A549 (cell line): ENCODE measurements at places on chromosomes 2 and 18.

GRCh38 chr18:76348267-76349066 lies 146.6 kb downstream of the ZNF516 start:
- DNase-seq = no peak

- DNase-seq = no peak
These were observed 129.7 kb downstream of the LAMA3 start for GRCh38 chr18:23819001-23819400.

- no peak for DNase-seq
These were observed 130.4 kb upstream of the DSEL start for GRCh38 chr18:67646890-67647289.

- DNase-seq = no peak
These were observed 216.7 kb downstream of the TMX3 start for GRCh38 chr18:68498185-68498584.

- DNase-seq = no peak
These were observed 49.8 kb upstream of the LGALSL start for GRCh38 chr2:64404002-64404731.

- DNase-seq = no peak
These were observed 235.8 kb upstream of the TNP1 start for GRCh38 chr2:217095511-217096205.

DNA sequence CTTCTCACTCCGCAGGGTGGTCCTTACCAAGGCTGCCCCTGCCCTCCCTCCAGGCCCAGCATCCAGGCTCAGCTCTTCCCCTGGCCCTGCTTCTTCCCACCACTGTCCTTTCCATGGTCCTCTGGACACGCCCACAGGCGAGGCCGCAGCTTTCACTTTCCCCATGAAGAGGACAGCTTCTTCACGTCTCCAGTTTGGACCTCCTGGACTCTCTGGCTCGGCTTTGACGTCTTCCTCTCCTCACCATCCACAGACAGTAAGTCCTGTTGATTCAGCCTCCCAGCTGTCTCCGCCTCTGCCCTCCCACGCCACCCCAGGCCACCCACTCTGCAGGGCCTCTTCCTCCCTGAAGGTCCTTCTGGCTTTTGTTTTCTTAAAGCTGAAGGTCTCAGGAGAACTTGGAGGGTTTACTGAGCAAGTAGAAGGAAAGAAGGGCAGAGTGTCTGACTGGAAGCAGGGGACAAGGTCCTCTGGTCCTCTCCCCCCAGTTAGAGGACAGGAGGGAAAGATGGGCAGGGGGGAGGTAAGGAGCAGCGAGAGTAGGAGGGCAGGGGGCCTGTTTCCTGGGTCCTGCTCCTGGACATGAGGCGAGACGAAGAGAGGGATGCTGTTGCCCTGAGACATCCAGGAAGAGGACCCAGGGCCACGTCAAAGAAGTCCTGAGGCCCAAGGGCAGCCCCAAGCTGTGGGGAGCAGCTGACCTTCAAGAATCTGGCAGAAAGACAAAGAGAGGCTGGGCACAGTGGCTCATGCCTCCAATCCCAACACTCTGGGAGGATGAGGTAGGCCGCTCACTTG lies 24.7 kb upstream of the NMUR1 start:
- no peak for DNase-seq

- no peak for DNase-seq
These were observed 298.7 kb upstream of the COL3A1 start for GRCh38 chr2:188675391-188676009.

- DNase-seq = no peak
These were observed 422.7 kb upstream of the TNP1 start for GRCh38 chr2:217282531-217282930.

DNA sequence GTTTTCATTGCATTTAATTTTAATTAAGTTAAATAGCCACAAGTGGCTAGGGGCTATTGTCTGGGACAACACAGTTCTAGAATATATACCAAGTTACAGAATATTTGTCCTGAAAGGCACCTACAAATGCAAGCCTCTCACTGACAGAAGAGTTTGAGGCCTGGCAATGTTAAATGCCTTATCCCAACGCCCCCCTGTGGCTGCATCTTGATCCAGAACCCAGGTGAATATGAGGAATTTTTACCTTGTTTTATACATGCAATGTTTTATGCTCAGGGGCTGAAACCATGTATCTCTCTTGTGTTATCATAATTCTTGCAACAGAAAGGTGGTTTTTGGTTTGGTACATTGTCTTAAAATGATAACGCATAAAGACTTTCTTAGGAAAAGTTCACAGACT lies 71.8 kb upstream of the SEC11C start:
- no peak for DNase-seq

GRCh38 chr2:200592406-200593075 lies 6.7 kb downstream of the AOX1 start:
- DNase-seq = peak; percentile 47

DNA sequence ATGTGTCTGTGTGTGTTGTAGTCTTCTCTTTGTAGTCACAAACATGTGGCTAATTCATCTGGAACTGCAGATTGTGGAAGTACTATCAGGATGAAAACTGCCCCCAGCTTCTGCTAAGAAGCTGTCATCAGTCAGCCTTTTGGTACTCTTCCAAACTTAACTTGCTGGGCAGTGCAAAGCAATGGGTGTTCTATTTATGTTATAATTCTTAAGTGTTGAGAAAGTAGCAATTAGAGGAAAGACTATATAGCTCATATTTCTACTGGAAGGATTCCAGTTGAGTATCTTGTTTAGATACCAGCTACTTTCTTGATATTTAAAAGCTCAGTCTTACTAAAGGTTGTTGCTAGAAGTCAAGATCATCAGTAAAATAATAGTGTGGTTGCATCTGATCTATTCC lies 52.1 kb downstream of the SLC38A11 start:
- no peak for DNase-seq

DNA sequence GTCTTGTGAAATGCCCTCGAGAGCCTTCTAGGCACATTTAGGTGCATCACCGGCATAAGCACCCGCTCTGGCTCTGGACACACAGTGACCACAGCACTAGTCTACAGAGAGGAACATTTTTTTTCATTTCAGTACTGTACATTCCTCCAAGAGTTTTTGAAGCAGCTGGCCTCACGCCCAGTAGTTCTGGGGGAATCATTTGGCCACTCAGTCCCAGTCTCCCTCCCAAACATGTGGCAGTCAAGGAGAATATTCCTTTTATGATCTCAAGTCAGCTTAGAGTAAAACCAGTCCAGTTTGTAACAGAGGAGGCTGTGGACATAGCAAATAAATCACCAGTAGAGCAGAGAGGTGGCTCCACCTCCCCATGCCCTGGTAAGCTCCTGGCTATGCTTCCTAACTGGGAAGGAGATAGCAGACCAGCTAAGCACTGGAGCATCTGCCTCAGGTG lies 48.1 kb downstream of the KCNE4 start:
- DNase-seq = no peak

GRCh38 chr2:126852361-126852760 lies 46.3 kb upstream of the TEX51 start:
- DNase-seq = no peak

DNA sequence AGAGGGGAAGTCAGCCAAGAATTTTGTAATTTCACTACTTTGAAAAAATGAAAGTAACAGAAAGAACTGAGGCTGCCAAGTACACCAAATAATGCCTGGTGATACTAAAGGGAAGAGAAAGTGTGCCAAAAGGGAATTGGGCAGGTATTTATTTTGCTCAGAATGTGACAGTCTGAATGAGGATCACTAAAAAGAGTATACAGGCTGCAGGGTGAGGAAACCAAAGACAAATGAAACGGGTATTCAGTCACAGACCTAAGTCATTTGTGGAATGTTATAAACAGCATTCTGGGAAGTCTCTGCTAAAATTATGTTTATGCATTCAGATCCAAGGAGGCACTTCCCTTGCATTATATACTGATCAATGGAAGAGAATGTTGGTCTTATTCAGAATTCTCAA lies 418.6 kb upstream of the SLC39A10 start:
- DNase-seq = no peak

DNA sequence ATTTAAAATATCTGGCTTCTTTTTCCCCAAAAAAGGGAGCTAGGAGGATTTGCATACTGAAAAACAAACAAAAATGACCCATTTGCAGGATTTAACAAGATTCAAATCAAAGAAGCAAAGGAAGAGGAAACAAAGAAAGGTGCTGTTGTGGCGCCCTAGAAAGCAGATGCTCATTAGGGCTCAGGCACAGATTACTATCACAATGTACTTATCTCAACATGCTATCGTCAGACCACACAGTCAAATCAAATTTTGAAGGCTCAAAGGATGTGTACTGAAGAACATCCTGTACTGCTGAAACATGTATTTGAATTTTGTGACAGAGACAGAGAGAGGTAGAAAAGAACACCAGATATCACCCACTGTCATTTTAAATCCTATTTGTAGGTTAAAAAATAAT lies 10.9 kb downstream of the RBMS1 start:
- DNase-seq = no peak

DNA sequence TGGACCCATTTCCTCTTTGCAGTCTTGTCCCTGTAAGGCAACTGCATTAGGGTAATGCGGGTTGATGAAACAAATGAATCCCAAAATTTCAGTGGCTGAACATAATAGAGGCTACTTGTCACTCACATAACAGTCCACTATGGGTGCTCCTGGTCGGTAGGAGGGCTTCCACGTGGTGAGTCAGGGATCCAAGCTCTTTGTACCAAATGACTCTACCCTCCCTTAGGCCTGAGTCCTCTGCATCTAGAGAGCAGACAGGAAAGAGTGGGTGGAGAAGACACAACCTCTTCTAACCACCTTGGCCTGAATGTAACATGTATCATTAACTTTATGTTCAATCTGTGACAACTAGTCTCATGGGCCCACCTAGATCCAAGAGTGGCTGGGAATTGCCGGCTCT lies 86.2 kb upstream of the HAAO start:
- DNase-seq = no peak

DNA sequence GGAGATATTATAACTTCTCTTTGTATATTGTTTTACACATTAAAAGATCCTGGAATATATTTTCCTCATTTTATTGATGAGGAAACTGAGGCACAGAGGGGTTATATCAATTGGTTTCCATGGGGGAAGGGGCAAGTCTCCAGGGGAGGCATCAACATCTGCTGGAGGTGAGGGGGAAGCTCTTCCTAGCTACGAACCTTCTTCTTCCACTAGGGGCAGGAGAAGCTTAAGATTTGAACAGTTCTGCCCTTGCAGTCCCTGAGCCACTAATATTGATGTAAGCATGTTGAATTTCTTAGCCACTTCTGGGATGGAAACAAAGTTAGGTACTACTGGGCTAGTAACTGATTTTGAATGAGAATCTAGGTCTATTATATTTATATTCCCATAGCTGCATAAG lies 140.1 kb upstream of the AQP4 start:
- DNase-seq = peak; percentile 39

- no peak for DNase-seq
These were observed 238.2 kb upstream of the AGAP1 start for GRCh38 chr2:235255693-235256092.

DNA sequence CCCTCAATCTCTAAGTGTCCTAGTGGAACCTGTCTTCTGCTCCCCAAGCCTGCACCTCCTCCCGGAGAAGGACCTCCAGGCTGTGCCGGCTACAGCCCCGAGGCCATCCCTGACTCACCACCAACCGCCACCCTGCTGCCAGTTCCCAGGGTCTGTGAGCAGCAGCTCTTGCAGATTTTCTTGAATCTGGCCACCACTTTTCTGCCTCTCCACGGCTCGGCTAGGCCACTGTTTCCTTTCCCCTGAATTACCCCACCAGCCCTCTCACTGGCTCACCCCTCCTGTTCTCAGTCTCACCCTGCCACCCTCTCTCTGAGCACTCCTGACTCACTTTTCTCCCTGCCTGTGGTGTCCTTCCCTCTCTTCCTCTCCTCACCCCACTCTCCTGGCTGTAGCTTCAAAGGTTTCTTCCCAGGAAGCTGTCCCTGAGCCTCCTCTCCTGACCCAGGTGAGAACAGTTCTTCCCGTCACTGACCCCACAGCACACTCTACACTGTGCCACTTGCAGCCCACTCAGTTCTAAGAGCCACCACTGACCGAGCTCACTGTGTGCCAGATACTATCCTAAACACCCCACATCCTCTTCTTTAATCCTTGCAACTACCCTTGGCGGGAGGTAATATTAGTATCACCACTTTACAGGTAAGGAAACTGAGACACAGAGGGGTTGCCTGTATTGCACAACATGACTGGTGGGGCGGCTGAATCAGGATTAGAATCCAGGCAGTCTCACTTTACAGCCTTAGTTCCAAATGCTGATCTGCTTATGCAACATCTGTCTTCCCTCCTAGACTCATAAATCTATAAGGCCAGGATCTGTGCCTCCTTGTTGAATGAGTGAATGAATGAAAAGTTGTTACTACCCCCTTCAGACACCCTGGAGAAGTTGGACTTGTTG lies 111.6 kb downstream of the SMAD7 start:
- no peak for DNase-seq

- no peak for DNase-seq
These were observed 129.9 kb downstream of the SPTBN1 start for GRCh38 chr2:54586062-54586461.

DNA sequence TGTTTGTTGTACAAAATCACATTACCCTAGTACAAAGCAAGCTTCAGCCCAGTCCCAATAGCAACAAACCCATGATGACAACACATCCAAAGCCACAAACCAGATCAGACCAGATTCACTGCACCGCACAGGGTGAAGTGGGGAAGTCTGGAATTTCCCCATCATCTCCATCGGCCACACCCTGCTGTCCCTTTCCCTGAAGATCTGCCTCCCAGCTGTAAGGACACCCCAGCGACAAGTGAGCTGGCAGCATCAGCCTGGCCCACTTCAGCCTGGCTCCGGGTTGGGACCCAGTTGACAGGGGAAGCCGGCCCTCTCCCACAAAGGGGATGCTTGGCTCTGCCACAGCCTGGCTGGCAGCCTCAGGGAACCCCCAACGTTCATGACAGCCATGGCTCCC lies 207.6 kb downstream of the MGAT5 start:
- no peak for DNase-seq

DNA sequence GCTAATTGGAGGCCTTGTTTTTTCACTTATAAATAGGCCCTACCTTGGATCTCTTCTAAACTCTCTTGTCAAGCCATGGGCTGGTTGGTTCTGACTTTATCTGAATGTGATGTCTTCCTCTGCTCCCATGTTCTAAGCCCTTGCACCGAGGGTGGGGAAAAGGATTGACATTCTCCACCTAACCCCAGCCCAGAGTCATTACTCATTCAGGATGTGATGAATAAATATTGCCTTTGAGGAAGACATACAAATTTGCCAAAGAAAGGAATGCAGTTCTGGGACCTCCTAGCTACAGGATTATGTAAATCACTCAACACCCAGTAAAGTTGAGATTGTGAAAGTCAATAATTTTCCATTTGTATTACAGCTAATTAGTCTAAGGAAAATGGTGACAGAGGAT lies 142.1 kb upstream of the LYPD6 start:
- no peak for DNase-seq
